ENCODE measurements at places on chromosomes 1 and 21. TPM values are rescaled to one million over a fixed set of nuclear protein-coding genes. Genes with fewer than 3 reads are reported as not detected.

- no peak overlapping the region for H3K27ac ChIP-seq
- no peaks in the 10 kb centered on the region for H3K27me3 ChIP-seq
- DNase-seq = no peak
- peaks cover 11% of the 10 kb centered on the region for H3K36me3 ChIP-seq
- no peak overlapping the region for H3K4me3 ChIP-seq
Measured at GRCh38 chr1:204420039-204421004, 8.7 kb upstream of the PPP1R15B start.

GSTM1 gene
- not detected for total RNA-seq

GRCh38 chr1:220487297-220487820, 40.6 kb upstream of the MARK1 start:
- H3K27ac ChIP-seq = no peak overlapping the region
- no peak for DNase-seq
- H3K4me3 ChIP-seq = no peak overlapping the region
- no peaks in the 10 kb centered on the region for H3K36me3 ChIP-seq
- H3K27me3 ChIP-seq = no peaks in the 10 kb centered on the region
- no peaks in the 10 kb centered on the region for H3K4me1 ChIP-seq

GRCh38 chr21:31838586-31839355, 34.0 kb upstream of the HUNK start:
- H3K27ac ChIP-seq = no peak overlapping the region
- H3K4me1 ChIP-seq = no peaks in the 10 kb centered on the region
- no peaks in the 10 kb centered on the region for H3K36me3 ChIP-seq
- no peaks in the 10 kb centered on the region for H3K27me3 ChIP-seq
- DNase-seq = no peak
- no peak overlapping the region for H3K4me3 ChIP-seq

TDRD10 gene
- total RNA-seq = not detected

DNA sequence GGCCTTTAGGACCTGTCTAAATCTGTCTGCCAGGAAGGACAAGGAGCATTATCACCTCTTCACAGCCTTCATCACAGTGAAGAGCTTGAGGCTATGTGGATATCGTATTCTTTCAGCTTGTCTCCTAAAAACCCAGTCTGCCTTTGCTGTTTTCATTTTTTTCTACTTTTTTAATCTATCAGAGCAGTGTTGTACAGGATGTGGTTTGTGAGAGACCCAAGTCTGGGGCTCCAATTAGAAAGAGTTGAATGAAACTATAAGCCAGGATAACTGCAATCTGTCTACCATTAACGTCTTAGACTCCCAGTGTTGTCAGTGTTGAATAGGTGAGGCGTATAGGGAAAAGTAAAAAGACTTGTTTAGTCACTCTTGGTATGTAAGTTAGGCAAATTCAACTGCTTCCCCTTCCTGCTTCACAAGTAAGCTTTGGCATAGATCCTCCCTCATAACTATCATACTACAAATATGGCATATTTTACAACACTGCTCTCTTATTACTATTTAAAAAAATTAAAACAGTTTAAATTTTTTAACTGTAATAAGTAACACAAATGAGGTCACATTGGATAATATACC, 1225.8 kb upstream of the PRMT6 start:
- no peak for DNase-seq
- H3K27me3 ChIP-seq = no peaks in the 10 kb centered on the region
- H3K36me3 ChIP-seq = no peaks in the 10 kb centered on the region

GRCh38 chr1:7698641-7699040, 72.5 kb upstream of the VAMP3 start:
- no peaks in the 10 kb centered on the region for H3K27me3 ChIP-seq
- no peak for DNase-seq
- no peaks in the 10 kb centered on the region for H3K4me1 ChIP-seq
- no peak overlapping the region for H3K27ac ChIP-seq
- H3K36me3 ChIP-seq = no peaks in the 10 kb centered on the region

NUDC gene
- total RNA-seq = 42.0 TPM

CD46 gene
- total RNA-seq = 217 TPM

DNA sequence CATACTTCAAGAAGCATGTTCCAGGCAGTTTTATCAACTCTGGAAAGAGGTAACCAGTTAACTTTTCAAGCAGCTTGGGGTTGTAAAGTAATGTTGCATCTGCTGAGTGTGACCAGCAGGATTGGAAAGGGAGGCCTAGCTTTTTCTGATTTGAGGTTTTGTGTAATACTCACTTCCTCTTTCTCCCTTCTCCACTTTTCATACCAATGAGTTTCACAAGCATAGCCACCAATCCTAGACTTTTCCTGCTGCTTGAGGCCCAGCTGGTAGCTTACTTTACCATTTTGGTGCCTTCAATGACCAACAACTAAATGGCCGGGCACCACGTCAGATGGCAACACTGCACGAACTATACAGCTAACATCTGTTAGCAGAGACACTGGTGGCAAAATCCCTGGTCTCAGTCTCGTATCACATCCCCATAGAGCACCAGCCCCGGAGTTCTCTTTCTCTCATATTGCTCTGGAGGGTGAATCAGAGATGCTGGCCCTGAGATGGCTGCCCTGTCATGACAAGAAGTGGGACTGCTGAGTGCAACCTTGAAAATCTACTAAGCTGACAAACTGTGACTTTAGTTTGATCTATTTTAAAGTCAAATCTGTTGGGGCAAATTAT, 14.8 kb upstream of the GPR88 start:
- H3K27ac ChIP-seq = no peak overlapping the region
- no peak for DNase-seq
- peaks cover 6% of the 10 kb centered on the region for H3K36me3 ChIP-seq
- H3K4me3 ChIP-seq = no peak overlapping the region
- no peaks in the 10 kb centered on the region for H3K4me1 ChIP-seq
- H3K27me3 ChIP-seq = no peaks in the 10 kb centered on the region

G0S2 gene
- not detected for total RNA-seq

LRRC53 gene
- total RNA-seq = not detected

DNA sequence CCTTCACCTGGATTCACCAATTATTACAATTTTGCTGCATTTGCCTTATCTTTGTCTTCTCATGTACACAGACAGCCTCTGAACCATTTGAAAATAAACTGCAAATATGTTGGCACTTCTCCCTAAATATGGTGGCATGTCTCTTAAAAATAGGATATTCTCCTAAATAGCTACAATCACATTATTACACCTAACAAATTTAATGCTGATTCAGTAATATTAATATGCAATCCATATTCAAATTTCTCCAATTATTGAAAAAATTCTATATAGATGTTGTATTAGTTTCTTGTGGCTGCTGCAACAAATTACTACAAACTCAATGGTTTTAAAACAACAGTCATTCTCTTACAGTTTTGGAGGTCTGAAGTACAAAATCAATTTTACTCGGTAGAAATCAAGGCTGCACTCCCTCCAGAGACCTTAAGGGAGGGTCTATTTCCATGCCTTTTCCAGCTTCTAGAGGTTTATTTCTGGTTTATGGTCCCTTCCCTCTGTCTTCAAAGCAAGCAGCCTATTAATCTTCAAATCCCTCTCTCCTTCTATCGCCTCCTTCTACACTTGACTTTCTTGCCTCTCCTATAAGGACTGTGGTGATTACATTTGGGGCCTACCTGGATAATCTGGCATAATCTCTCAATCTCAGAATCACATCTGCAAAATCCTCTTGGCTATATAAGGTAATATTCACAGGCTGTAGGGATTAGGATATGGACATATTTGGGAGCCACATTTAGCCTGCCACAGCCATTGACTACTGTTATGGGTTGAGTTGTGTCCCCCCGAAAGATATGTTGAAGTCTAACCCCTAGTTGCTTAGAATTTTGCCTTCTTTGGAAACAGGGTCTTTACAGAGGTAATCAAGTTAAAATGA, 52.5 kb upstream of the BOLA1 start:
- peaks cover 56% of the 10 kb centered on the region for H3K4me1 ChIP-seq
- H3K27me3 ChIP-seq = no peaks in the 10 kb centered on the region
- DNase-seq = no peak
- no peaks in the 10 kb centered on the region for H3K36me3 ChIP-seq
- H3K4me3 ChIP-seq = no peak overlapping the region

- no peaks in the 10 kb centered on the region for H3K4me1 ChIP-seq
- H3K27me3 ChIP-seq = peaks cover 5% of the 10 kb centered on the region
- H3K27ac ChIP-seq = no peak overlapping the region
- no peaks in the 10 kb centered on the region for H3K36me3 ChIP-seq
- H3K4me3 ChIP-seq = no peak overlapping the region
Measured at GRCh38 chr1:209576392-209577197, 6.9 kb upstream of the CAMK1G start.

DNA sequence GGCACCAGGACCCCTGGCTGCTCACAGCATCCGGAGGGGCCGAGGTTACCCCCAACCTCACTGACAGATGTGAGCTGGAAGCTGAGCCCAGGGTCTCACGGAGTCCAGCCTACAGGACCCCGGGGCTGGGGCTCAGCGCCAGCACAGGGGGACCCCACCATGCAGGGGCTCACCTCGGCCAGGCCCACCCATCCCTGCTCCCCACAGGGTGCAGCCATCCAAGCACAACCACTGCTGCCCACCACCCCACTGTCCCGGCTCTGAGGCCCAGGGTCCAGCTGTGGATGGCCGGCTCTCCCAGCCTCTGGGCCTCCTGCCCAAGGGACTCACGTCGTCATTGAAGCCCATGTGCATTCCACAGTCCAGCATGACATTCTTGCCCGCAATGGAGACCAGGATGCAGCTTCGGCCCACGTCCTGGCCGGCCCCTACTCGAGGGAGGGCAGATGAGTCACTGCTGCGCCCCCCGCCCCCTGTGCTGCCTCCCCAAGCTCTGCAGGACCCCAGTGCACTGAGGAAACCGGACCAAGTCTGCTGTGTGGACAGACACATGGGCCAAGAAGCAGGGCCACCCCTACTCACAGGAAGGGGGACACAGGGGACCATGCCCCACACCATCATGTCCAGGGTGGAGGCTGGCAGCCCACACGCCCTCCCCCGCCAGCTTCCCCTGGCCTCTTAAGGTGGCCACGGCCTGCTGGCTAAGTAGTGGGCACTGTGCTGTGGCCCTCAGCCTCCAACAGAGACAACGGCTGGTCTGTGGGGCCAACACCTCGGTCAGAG, 3.6 kb downstream of the INTS11 start:
- DNase-seq = no peak
- H3K4me1 ChIP-seq = peaks cover 27% of the 10 kb centered on the region
- no peak overlapping the region for H3K4me3 ChIP-seq
- H3K27ac ChIP-seq = no peak overlapping the region
- peaks cover 16% of the 10 kb centered on the region for H3K36me3 ChIP-seq

DNA sequence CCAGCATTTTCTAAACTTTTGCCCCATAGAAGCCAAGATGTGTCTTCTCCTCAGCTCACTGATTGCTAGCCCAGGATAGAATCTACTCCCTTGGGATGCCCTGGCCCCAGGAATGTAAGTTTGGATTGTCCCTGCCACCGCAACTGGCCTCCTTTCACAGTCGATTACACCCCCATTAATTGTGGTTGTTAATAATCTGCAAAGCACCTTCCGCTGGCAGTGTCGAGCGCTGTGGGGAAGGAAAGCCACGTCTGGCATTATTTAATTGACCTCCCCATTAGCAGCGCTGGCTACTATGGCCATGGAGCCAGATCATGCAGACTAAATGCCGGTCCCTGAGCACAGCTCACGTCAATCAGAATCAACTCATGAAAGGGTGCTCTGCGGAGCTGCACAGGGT, 597.3 kb upstream of the PLXNA2 start:
- no peaks in the 10 kb centered on the region for H3K36me3 ChIP-seq
- H3K4me3 ChIP-seq = no peak overlapping the region
- DNase-seq = no peak

DNA sequence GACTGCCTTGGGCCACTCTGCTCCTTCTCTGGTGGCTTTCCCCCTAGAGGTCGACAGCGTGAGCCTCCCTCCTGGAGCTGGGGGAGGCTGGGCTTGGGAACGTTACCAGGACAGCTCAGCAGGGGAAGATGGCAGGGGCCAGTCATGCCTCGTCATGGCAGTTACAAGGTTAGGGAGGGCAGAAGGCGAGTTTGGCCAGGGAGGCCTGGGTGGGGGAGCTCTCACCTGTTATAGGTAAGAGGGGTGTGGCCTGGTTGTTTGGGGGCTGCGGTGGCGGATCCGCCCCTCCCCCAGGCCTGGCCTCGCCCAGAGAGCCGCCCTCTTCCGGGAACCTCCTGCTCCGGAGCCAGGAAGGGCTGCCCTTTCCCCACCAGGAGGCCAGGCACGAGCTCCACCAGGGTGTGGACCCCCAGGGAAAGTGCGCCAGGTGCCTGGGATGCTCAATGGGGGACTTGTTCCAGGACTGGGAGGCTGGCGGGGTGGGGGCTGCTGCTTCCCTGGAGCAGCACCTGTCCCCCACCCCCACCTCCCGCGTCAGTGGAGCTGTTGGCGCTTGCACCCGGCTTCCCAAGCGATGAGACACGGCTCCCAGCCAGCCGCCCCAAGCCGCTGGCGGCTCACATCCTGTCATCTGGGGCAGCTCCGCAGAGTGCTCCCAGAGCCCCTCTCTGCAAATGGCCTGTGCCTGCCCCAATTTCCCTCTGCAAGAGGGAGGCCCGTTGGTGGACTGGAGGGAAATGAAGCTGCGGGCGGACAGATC, 23.6 kb upstream of the PKP1 start:
- H3K36me3 ChIP-seq = no peaks in the 10 kb centered on the region
- no peaks in the 10 kb centered on the region for H3K4me1 ChIP-seq
- peaks cover 10% of the 10 kb centered on the region for H3K27me3 ChIP-seq
- no peak overlapping the region for H3K27ac ChIP-seq

DNA sequence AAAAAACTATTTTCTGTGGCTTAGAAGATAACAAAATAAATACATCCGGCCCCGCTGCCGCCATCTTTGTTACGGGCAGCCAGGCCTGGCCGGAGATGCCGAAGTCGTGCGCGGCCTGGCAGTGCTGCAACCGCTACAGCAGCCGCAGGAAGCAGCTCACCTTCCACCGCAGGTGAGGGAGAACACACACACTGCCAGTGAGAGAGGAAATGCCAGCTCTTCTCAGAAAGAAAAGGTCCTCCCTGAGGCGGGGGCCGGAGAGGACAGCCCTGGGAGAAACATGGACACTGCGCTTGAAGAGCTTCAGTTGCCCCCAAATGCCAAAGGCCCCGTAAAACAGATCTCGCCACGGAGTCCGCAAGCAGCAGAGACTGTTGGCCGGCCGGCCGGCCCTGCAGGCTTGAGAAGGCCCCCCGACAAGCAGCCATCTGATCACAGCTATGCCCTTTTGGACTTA, 323.2 kb downstream of the AMY1C start:
- no peaks in the 10 kb centered on the region for H3K36me3 ChIP-seq
- no peaks in the 10 kb centered on the region for H3K27me3 ChIP-seq
- H3K4me1 ChIP-seq = no peaks in the 10 kb centered on the region

DNA sequence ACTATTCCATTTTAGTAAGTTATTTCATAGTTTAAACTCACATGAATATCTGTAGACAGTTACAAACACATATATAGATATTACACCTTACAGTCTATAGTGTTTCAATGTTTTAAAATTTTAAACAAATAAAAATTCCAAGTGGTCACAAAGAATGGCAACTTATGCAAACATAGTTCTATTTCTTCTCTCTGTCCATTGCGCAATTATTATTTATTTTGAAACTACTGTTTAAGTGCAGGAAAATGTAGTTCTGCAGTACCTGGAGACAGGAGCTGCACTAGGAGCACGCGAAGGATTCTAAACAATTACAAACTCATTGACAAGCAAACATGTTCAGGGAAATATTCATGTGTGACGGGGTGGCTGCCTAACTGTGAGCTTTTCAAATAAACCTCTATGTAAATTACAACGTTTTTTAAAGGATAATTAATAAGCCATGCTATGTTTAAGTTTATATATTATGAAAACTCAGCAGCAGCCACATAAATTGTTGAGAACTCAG, 312.0 kb upstream of the DUSP10 start:
- no peaks in the 10 kb centered on the region for H3K4me1 ChIP-seq
- H3K4me3 ChIP-seq = no peak overlapping the region
